ENCODE measurements at places on chromosomes 7 and 10. TPM values are rescaled to one million over a fixed set of nuclear protein-coding genes. Genes with fewer than 3 reads are reported as not detected.

DNA sequence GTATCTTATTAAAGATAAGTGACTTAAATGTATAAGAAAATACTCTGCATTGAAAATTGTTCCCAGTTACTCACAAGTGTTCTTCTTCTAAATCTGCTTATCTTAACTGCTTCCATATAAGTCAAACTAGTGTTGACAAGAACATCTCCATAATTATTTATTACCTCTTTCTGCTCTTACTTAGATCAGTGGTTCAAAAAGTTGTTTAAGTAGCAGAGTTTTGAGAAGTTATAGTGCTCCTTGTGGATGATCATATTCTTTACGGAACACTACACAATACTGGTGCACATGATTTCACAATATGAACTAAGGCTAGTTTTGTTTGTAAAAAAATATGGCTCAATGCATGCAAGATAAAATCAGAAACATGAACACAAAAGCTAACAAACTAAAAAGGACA lies 168.4 kb downstream of the SEMA3D start:
- H3K27ac ChIP-seq, result no peak overlapping the region
- no peak overlapping the region for H3K4me3 ChIP-seq
- no peaks in the 10 kb centered on the region for H3K36me3 ChIP-seq
- no peak for DNase-seq
- no peaks in the 10 kb centered on the region for H3K4me1 ChIP-seq

DNA sequence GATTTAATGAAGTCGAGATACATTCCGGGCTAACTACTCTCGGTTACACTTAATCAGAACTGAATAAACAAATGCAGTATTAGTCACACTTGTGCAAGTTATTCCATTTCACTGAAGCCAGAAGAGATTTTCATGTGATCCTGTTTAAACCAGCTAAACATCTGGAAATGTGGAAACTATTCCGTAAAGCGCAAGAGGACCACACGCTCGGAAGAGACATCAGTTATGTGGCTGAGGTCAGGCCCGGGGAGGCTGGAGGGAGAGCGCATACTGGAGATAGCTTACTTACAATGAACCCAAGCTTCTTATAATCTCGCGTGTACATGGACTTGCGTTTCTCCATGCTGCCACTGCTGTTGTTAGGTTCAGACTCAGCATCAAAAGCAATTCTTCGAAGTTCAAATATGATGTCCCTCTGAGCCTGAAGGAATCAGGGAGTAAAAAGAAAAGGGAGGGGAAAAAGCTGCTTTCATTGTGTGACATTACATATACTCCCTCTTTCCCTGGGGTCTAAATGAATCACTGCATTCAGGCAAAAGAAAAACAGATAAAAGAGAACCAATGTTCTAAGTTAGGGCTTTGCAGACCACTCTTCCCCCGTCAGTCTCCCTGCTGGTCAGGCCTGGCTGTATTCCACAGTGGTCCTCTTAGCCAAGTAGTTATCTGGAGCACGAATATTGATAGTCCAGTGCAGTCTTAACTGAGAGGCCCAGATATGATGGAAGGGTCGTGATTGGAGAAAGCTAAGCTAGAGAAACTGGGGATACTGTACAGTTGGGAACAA lies 237.4 kb downstream of the ELMO1 start:
- no peaks in the 10 kb centered on the region for H3K36me3 ChIP-seq
- no peak overlapping the region for H3K4me3 ChIP-seq
- H3K4me1 ChIP-seq, result no peaks in the 10 kb centered on the region
- no peak overlapping the region for H3K27ac ChIP-seq

- H3K27me3 ChIP-seq, result no peaks in the 10 kb centered on the region
- H3K4me3 ChIP-seq, result no peak overlapping the region
- H3K27ac ChIP-seq, result no peak overlapping the region
These were observed 183.1 kb upstream of the HDAC9 start for GRCh38 chr7:18312482-18312881.

- no peak overlapping the region for H3K27ac ChIP-seq
- no peaks in the 10 kb centered on the region for H3K4me1 ChIP-seq
- no peak overlapping the region for H3K4me3 ChIP-seq
These were observed 24.7 kb downstream of the LRRC27 start for GRCh38 chr10:132356621-132357195.

ANKRD2 gene
- total RNA-seq, result 3.6 TPM

AKR1E2 gene
- total RNA-seq, result 5.8 TPM

SPDYE2 gene
- 0.50 TPM for total RNA-seq

All from kidney (tissue), 22 donors.